Sigmoid colon (tissue), 7 donors: ENCODE measurements at places on chromosomes 6 and 20. TPM values are rescaled to one million over a fixed set of nuclear protein-coding genes. Genes with fewer than 3 reads are reported as not detected.

DNA sequence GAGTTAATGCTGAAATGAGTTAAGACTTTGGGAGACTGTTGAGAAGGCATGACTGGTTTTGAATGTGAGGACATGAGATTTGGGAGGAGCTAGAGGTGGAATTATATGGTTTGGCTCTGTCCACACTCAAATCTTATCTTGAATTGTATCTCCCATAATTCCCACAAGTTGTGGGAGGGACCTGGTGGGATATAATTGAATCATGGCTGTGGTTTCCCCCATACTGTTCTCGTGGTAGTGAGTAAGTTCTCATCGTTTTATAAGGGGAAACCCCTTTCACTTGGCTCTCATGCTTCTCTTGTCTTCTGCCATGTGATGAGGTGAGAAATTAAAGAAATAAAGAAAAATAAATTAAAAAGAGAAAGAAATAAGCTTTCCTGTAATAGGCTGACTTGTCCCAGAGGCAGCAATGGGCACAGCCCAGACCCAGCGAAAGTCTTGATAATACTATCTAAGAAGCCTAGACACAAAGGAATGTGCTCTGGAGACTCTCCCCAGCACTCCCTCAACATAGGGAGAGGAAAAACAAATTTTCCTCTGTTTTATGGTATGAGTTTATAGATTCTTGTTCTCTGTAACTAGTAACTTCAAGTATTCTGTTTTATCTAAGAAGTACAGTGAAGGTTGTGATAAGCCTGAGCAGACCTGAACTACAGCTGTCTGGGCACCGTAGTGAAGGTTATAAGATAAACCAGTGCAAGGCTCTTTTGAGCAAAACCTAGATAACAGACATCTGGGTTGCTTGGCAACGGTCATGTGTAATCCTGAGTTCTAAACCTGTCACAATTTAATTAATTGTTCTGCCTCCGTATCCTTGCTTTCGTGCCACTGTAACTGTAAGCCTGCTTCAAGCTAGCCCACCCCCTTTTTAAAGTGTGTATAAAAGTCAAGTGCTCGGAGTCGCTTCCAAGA lies 88.9 kb upstream of the ECI2 start:
- no peak overlapping the region for H3K4me3 ChIP-seq
- no peaks in the 10 kb centered on the region for H3K27me3 ChIP-seq
- no peak for DNase-seq
- H3K36me3 ChIP-seq, result no peaks in the 10 kb centered on the region

GRCh38 chr20:57693670-57694329 lies 16.0 kb downstream of the PMEPA1 start:
- H3K4me3 ChIP-seq, result no peak overlapping the region
- DNase-seq, result no peak
- H3K27me3 ChIP-seq, result no peaks in the 10 kb centered on the region

IRF4 gene
- total RNA-seq, result 0.36 TPM

DNA sequence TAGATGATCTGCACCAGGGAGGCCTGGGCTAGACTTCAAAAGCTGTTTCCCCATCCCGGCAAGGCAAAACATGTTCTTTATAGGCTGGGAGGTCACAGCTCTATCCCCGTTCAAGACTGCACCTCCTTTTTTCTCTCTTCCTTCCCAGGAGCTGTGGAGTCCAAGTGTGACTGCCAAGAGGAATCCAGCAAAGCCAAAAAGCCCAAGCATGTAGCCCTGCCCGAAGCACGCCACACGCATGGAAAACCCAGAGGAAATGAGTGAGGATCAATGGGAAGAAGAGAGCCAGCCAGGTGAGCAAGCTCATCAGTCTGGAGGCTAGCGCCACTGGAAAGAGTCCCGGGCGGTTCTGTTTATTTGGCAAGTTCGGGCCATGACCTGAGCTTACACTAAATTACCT lies 240.4 kb downstream of the PRL start:
- no peak overlapping the region for H3K27ac ChIP-seq
- no peak overlapping the region for H3K4me3 ChIP-seq
- no peaks in the 10 kb centered on the region for H3K36me3 ChIP-seq

ANKRD6 gene
- total RNA-seq, result 13.2 TPM

DNA sequence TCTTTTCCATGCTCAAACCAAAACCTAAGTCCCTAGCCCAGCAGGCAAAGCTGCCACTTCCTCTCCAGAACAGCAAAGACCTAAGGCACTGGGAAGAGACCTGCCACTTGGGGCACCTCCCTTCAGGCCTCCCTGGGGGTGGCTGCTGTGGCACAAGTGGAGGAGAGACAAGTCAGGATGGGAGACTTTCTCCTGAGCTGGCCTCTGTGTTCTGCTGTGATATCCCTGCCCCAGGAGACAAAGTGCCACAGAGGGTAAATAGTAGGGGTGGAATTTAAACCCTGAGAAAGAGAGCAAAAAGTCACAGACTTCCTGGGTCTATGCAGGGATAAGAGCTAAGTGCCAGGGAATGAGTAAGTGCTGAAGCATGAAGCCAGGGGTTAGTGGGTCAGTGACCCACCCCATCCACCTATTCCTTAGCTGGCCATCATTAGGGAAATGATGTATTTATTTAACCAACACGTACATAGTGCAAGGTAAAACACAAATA lies 84.2 kb downstream of the MRPL14 start:
- H3K36me3 ChIP-seq, result no peaks in the 10 kb centered on the region
- DNase-seq, result peak; percentile 48
- H3K4me3 ChIP-seq, result no peak overlapping the region
- peak overlapping the region; percentile 85 for H3K27ac ChIP-seq

DNA sequence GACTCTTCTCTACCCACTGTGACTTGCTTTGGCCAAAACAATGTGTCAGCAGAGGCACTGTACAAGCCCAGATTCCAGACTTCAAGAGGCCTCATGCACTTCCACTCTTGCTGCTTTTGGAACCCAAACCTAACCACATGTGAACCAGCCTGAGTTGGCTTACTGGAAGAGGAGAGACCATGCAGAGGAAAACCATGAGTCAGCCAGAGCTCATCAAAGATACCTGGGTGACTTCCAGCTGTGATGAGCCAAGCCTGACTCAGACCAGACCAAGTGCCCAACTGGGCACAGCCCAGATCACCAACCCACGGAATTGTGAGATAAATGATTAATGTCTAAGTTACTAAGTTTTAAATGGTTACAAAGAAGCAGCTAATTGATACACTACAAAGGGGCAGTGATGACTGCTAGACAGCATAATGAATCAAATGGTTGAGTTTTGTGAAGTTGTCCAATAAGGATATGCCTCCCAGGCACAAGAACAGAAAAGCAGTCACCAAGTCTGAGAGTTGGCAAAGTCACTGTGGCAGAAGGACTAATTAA lies 16.2 kb upstream of the BEND6 start:
- peak overlapping the region; percentile 20 for H3K27ac ChIP-seq
- no peaks in the 10 kb centered on the region for H3K27me3 ChIP-seq
- no peaks in the 10 kb centered on the region for H3K4me1 ChIP-seq
- no peaks in the 10 kb centered on the region for H3K36me3 ChIP-seq
- no peak for DNase-seq

LST1 gene
- 1.7 TPM for total RNA-seq
